ENCODE measurements at places on chromosomes 13 and 19.

DNA sequence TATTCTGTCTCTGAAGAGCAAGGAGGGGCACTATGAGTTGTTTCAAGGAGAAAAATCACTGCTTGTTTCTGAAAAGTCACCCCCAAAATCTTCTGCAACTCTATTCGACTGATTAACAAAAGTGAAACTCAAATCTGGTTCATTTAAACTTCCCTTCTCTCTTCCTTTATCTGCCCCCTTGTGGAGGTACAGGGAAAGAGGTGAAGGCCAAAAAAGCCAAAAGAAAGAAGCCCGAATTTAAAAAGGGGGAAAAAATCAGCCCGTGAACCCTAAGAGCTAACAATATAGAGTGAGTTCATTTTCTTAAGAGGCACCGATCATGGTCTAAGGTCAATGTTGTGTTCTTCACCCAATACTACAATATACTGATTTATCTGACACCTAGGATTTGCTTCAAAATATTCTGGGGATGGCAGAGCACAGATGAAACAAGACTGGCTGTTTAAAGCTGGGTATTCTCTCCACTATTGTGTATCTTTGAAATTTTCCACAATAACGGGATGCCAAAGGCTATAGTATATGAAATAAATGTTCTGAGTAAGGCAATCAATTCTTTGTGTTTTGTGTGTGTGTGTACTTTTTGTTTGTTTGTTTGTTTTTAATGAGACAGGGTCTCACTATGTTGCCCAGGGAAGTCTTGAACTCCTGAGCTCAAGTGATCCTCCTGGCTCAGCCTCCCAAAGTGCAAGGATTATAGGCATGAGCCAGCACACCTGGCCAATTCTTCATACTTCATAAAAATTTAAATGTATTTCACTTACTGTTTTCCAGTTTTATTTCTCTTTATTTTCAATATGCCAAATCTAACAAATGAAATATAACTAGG is 55.0 kb upstream of the EEF1AKMT1 start:
- peak; percentile 76 for DNase-seq

DNA sequence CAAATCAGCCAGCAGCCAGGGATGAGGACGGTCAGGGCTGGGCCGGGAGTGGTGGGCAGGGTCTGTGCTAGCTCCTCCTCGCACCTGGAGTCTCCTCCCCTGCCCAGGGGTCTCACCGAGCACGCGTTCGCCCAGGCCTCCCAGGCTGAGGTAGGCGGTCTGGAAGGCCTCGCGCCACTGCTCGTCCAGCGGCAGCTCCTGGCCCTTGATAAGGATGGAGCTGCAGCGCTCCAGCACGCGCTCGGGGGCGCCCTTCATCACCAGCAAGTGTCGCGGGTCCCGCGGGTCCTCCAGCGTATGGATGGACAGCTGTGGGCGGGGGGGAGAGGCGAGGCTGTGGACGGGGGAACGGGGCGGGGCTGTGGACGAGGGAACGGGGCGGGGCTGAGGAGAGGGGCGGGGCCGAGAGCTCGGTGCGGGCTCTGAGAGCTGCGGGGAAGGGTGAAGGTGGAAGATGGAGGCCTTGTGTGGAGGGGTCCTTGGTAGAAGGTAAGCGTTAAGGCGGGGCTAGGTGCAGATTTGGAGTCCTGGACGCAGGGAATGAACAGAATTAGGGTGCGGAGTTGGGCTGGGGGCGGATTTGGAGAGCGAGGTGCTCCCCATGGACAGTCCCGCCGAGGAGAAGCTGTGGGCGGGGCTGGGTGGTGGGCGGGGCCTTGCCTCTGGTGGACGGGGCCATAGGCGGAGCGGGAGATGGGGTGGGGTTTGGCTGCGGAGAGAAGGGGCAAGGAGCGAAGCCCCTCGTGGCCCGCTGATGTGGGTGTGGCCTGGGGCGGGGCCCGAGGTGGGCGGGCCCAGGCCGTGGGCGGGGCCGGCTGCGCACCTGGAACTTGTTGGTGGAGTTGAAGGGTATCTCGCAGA is 5.7 kb downstream of the ATP4A start:
- no peak for DNase-seq

DNA sequence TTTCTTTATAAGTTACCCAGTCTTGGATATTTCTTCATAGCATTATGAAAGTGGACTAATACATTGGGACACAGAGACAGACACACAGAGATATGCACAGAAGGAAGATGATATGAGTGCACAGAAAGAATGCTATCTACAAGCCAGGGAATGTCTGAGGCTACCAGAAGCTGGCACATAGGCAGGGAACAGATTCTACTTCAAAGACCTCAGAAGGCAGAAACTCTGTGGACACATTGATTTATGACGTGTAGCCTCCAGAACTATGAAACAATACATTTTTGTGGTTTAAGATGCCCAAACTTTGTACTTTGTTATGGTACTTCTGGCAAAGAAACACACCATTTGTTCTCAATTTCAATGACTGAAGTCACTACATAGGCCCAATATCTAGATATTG is 556.7 kb downstream of the PCDH9 start:
- DNase-seq: peak; percentile 43

- peak; percentile 13 for DNase-seq
Measured at GRCh38 chr19:29576761-29577648, 29.1 kb upstream of the POP4 start.

- DNase-seq: no peak
Measured at GRCh38 chr13:42420304-42420703, 148.4 kb downstream of the AKAP11 start.

- DNase-seq: peak; percentile 94
Measured at GRCh38 chr19:44401139-44402115, at the start of gene ZNF285. Gene ZNF285, minus strand, starts transcription at chr19:44401608. Its CDS starts 4,395 bp downstream, at chr19:44397213.

DNA sequence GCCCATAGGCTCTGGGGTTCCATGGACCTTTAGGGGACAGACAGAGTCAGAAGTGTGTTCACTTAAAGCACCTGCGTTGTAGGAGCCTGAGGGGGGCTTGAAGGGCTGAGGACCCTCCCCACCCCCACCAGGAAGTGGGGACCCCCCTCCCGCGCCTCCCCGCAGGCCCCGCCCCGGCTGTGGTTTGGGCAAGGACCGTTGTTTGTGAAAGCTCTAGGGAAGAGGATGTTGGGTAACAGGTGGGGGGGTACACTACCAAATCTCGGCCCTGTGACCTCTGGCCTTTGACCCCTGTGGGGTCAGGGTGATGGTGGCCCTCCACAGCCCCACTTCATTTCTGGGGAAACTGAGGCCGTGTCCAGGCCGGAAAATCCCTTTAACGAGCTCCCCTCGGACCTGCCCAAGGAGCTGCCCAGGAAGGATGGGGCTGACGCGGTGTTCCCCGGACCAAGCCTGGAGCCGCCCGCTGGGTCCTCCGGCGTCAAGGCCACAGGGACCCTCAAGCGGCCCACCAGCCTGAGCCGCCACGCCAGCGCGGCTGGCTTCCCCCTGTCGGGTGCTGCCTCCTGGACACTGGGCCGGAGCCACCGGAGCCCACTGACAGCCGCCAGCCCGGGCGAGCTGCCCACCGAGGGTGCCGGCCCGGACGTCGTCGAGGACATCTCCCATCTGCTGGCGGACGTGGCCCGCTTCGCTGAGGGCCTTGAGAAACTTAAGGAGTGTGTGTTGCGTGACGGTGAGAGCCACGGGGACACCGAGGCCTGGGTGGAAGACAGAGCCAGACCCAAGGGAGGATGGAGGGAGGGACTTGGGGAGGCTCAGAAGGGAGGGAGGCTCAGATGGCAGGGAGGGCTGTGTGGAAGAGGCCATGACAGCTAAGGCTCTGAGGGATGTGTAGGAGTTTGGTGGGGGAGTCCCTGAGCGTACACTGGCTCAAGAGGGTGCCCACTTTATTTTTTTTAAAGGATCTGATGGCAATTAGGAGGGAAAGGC is 1.3 kb downstream of the ARHGAP45 start:
- no peak for DNase-seq

DNA sequence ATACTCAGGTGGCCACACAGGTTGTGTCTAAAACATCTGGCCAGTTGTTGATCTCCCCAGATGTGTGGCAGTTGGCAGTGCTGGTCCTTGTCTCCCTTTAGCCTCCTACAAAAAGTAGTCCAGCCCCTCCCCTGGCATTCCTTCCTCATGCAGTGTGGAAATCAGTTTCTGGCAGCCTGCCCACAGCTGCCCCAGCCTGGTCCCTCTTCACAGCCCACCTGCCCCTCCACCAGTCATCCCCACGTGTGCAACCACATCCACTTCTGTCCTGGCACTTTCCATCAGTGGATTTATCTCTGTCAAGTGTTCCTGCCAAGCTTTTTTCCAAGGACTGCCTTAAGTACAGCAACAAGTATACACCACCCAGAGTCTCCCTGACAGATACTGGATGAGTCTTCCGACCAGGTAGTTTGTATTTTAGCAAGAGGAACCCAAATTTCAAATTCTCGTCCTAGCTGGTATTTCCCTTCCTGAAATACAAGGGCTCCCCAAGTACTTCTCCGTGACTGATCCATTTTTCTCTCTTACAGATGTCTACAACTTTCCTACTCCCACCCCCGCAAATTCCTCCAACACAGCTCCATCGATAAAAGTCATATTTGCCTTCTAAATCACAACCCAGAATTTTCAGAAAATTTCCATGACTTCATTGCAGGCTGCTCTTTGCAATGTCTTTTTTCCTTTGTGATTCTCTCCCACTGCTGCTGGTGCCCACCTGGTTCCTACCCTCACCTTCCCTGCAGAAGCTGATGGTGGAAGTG is 313.5 kb downstream of the FOXO1 start:
- DNase-seq: no peak

DNA sequence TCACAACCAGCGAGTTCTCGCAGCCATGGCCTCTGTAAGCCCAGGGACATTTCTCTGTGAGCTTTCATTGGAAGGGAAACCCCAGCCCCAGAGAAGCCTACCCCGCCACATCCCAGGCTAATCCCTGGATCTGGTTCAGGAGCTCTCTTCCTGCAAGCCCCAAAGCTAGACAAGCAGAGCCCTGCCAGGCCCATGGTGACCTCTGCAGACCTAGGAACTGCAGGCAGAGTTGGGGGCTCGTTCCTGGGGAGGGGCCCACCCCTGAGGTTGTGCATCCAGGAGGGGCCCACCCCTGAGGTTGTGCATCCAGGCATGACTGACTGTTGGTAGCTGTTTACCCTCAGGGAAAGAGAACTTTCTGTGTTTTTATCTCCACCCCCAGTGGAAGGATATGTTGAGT is 21.7 kb downstream of the KCTD15 start:
- DNase-seq: no peak

GRCh38 chr13:48975101-48975855 is 434 bp upstream of the FNDC3A start:
- peak; percentile 50 for DNase-seq

DNA sequence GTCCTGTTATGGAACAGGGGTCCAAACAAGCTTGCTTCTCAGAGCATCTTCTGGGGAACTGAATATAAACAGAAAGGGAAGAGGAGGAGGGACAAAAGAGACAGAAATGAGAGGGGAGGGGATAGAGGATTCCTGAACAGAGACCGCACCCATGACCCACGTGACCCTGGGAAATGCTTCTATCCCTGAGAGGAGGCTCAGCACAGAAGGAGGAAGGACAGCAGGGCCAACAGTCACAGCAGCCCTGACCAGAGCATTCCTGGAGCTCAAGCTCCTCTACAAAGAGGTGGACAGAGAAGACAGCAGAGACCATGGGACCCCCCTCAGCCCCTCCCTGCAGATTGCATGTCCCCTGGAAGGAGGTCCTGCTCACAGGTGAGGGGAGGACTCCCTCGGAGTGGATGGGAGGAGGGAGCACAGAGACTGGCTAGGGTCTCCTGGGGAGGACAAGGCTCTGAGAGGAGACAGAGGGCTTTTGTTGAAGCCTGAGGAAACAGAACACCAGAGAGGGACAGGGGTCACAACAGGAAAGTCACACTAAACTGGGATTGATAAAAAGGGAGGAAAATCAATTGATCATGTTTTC is at the start of gene CEACAM6:
CEACAM6 (plus strand) TSS at position 203 of the 586 bp plus-strand sequence; CDS start at position 312, 109 bp downstream.
- DNase-seq: no peak

DNA sequence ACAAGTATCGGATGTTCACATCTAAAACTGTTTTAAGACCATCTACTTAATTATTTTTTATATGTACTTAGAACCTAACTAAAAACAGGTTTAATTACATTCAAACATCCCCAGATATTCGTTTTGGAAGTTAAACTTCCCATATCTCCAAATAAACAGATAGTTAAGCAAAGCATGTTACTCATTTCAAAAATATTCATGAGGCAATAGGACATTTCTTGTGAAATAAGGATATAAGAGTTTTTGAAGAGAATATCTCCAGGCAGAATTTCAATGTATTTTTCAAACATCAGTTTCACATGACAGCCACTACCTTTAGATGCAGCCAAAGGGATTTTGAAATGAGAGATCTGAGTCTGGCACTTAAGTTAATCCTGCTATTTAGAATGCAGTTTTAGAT is 697.5 kb downstream of the SLITRK1 start:
- DNase-seq: peak; percentile 52

DNA sequence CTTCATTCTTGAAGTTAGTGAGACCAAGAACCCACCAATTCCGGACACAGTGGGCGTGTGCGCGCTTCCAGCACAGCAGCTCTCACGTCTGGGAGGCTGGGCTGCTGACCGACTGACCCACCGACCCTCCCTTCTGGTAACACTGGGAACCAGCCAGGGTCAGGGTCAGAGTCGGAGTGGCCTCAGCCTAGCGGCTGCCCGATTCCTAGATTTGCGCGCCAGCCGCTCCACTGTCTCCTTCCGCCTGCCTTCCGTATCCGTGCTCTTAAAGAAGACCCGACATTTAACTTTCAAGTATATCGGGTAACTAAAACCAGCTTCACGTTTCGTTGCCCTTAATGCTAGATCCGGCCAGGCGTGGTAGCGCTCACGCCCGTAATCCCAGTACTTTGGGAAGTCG is 41.1 kb downstream of the SERP2 start:
- no peak for DNase-seq

GRCh38 chr19:58037927-58038687 is 4.3 kb downstream of the ZSCAN1 start:
- DNase-seq: no peak

DNA sequence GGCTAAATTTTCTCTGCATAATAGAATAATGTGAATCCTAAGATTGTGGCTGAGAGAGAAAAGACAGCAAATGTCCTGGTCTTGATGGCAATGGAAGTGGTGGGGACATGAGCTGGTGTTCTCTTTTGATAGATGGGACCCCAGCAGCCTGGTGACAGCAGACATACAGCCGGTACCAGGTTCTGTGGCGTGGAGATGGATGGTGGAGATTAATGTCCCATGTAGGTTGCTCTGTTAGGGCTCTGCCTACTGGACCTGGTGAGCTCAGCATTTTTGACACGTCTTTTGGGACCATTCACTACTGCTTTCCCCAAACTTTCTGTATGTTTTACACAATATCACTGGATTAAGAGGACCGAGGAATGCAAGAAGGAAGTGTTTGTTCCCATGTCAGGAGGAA is 8.2 kb upstream of the SIGLEC14 start:
- no peak for DNase-seq

DNA sequence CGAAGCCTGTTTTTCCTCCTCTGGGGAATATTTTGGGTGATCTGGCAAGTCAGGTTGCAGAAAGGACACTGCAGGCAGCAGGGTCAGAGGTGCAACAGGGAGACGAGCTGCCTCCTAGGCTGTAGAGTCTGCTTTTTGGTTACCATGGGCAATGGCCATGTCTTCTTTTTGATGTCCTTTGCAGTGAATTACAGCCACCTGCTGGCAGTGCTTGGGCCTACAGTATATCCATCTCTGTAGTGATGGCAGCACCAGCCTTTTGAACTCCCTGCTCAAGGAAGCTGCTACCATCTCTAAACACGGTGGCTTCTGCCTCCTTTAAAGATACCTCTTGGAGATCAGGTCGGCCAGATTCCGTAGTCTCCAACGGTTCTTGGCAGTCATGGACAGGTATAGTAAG is 73.9 kb downstream of the WTIP start:
- peak; percentile 35 for DNase-seq

- DNase-seq: peak; percentile 30
Measured at GRCh38 chr13:67223024-67223423, 7.1 kb downstream of the PCDH9 start.

- DNase-seq: no peak
Measured at GRCh38 chr13:66348745-66349690, 881.1 kb downstream of the PCDH9 start.
